ENCODE measurements at places on chromosomes 5 and 9. TPM values are rescaled to one million over a fixed set of nuclear protein-coding genes. Genes with fewer than 3 reads are reported as not detected.

- peak; percentile 76 for DNase-seq
Measured at GRCh38 chr5:39176759-39177630, 42.4 kb downstream of the FYB1 start.

DNA sequence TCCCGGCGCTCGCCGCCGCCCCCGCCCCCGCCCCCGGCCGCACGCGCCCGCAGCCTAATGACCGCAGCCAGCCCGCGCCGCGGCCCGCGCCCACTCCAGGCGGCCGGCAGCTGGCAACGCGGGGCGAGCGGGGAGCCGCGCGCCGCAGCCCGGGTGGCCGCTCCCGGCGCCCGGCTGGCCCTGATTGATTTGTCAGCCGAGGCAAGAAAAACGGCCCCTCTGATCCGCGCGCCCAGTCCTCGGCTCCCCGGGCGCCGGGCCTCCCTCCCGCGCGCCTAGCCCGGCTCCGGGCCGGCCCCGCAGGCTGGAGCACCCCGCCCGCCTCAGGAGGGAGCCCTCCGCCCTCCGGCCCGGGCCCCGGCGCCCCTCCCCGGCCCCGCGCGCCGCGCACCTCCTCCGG lies 11.9 kb upstream of the LHX2 start:
- no peak for DNase-seq

GRCh38 chr9:29322240-29322639 lies 1749.0 kb upstream of the C9orf72 start:
- DNase-seq = no peak

DNA sequence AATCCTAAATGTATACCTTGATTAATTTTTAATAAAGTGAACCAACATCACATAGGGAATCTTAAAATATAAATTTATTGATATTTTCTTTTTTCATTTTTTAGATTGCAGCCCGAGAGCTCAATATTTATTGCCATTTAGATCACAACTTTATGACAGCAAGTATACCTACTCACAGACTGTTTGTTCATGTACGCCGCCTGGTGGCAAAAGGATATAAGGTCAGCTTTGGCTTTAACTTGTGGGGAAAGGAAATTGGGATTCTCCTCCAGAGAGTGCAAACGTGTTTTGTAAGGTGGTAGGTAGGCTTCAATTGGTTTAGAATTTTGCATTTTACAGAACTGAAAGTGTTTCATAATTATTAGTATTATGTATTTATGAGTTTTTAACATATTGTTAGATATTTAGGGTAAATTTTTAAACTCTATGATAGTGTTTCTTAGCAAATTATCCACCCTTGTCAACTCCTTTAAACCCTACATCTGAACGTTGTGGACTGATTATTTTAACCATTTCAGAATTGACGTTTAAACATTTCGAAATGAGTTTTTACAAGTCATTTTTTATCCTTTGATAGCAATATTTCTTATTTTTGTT lies 17.5 kb upstream of the DHFR start:
- DNase-seq = peak; percentile 54

GRCh38 chr9:3948826-3949556 lies 350.9 kb downstream of the GLIS3 start:
- DNase-seq = no peak

- DNase-seq = no peak
Measured at GRCh38 chr9:122336866-122337555, 33.8 kb upstream of the PTGS1 start.

DNA sequence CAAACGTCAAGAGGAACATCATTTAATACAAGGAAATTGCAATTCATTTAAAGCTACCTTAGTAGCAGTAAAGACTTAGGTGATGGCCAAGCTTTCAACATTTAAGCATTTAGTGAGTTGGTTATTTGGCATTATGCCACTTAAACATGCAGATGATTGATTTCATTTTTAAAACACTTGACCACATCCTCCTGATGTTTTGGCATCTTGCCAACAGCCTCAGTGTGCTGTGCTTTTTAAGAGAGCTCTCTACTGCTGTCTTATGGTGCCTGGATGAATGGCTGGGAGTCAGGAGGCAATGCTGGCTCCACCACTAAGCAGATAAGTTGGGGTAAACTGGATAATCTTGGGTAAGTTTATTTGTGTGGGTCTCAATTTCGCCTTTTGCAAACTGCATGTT lies 364.5 kb downstream of the MAN2A1 start:
- DNase-seq = peak; percentile 84

DNA sequence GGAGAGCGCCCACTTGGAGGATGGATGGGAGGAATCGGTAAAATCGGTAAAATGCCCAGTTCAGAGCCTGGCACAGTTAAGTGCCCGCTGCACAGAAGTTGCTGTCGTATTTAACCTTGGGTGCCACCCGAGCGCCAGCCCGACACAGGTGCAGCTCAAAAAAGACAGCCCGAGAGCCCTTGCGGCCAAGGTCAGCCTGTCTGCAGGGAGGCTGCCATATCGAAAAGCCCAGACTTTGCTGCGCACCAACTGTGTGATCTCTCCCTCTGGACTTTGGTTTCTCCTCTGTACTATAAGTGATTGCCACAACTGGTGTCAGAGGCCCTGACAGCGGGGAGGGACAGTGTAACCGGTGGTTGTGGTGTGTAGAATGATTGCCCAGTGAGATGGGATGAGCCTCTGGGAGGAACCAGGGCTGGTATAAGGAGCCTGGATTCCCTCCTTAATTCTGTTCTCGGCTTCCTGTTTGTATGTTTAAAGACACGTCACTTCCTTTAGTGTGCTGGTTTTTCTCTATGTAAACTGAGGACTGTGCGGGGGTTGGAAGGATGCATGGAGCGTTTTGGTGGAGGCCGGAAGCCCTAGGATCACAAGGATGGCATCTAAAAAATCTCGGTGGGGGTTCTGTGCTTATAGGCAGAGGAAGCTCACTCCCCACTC lies 792 bp downstream of the NTMT1 start:
- peak; percentile 50 for DNase-seq

- DNase-seq = no peak
Measured at GRCh38 chr5:124089578-124089977, 577.6 kb downstream of the CSNK1G3 start.

GRCh38 chr9:130149654-130150286 lies 22.4 kb upstream of the NCS1 start:
- no peak for DNase-seq

DNA sequence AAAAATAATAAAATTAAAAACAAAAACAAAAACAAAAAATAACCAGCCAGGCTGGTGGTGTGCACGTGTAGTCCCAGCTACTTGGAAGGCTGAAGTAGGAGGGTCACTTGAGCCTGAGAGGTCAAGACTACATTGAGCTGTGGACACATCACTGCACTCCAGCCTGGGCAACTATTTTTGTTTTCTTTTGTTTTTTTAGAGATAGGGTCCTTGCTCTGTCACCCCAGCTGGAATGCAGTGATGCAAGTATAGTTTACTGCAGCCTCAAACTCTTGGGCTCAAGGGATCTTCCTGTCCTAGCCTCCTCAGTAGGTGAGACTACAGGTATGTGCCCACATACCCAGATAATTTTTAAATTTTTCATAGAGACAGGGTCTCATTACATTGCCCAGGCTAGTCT lies 80.6 kb downstream of the CEMIP2 start:
- DNase-seq = no peak

- no peak for DNase-seq
Measured at GRCh38 chr5:45189481-45189880, 380.7 kb downstream of the MRPS30 start.

- DNase-seq = no peak
Measured at GRCh38 chr9:124218438-124218982, 39.2 kb upstream of the NEK6 start.

GRCh38 chr9:126080641-126081040 lies 246.0 kb upstream of the MVB12B start:
- no peak for DNase-seq

- DNase-seq = no peak
Measured at GRCh38 chr5:109455598-109456096, 45.9 kb upstream of the PJA2 start.

- DNase-seq = no peak
Measured at GRCh38 chr5:56294354-56294753, 61.2 kb upstream of the ANKRD55 start.

GRCh38 chr5:84453405-84453804 lies 68.7 kb upstream of the EDIL3 start:
- no peak for DNase-seq

DNA sequence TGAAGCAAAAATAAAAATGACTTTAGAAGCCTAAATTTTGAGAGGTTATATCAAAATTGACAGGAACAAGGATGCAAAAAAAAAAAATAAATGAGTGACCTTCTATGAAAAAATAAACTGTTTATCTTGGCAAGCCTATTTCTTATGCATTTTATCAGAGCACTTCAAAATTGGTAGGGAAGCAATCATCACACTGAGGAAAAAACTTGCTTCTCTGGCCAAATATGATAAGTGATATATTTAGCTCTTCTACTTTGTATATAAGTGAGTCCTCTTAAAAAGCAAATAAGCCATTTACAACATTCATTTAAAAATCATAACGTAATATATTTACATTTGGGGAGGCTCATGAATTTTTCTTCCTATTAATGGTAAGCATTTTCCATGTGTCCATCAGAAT lies 287.1 kb downstream of the FBXL17 start:
- no peak for DNase-seq

Gene SLIT3
- polyA plus RNA-seq = not detected

Data from CD4-positive, alpha-beta memory T cell (primary cell).